ENCODE measurements at places on chromosomes 16 and 17. TPM values are rescaled to one million over a fixed set of nuclear protein-coding genes. Genes with fewer than 3 reads are reported as not detected.

KRTAP4-1 gene
- total RNA-seq: 0.32 TPM

ALOXE3 gene
- 6.0 TPM for total RNA-seq

PPY gene
- total RNA-seq: not detected

CD300LG gene
- total RNA-seq: not detected

CDC42EP4 gene
- total RNA-seq: 76.0 TPM

KRTAP2-2 gene
- total RNA-seq: not detected

KRTAP4-9 gene
- total RNA-seq: not detected

PPL gene
- total RNA-seq: 2.4 TPM

C1QL1 gene
- 25.7 TPM for total RNA-seq

OSBPL7 gene
- 9.4 TPM for total RNA-seq

EFNB3 gene
- 1.7 TPM for total RNA-seq

DRC3 gene
- total RNA-seq: 1.3 TPM

HBQ1 gene
- 6.6 TPM for total RNA-seq

SLC25A11 gene
- 76.5 TPM for total RNA-seq

OR2C1 gene
- not detected for total RNA-seq

GPR142 gene
- not detected for total RNA-seq

AMZ2 gene
- 110 TPM for total RNA-seq

LYRM9 gene
- total RNA-seq: 1.4 TPM

ST6GALNAC2 gene
- total RNA-seq: 0.22 TPM

Data from A549 treated with CpdA at 1 μM for 4 hours (cell line).